ENCODE measurements at places on chromosomes 5 and 9. TPM values are rescaled to one million over a fixed set of nuclear protein-coding genes. Genes with fewer than 3 reads are reported as not detected.

GRCh38 chr5:59193616-59194319 is 610.9 kb downstream of the RAB3C start:
- H3K4me3 ChIP-seq = no peak overlapping the region
- no peaks in the 10 kb centered on the region for H3K27me3 ChIP-seq
- no peak overlapping the region for H3K27ac ChIP-seq
- H3K4me1 ChIP-seq = no peaks in the 10 kb centered on the region
- H3K36me3 ChIP-seq = no peaks in the 10 kb centered on the region

DNA sequence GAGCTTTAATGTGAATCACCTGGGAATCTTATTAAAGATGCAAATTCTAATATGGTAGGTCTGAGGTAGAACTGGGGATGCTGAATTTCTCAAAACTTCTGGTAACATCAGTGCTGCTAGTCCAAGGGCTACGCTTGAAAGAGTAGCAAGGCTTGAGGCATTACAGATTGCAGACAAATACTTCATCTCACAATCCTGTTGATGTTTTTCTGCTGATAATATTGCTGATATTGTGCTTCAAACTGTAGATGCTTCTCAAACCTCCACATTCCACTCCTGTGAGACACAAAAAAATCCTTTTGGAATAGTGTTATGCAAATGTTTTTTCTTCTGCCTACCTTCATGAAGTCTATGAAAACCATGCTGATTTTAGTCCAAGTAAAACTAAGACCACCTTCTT is 139.5 kb downstream of the SAXO1 start:
- no peaks in the 10 kb centered on the region for H3K27me3 ChIP-seq
- no peak for DNase-seq
- H3K27ac ChIP-seq = no peak overlapping the region
- no peaks in the 10 kb centered on the region for H3K4me1 ChIP-seq
- H3K4me3 ChIP-seq = no peak overlapping the region

- no peaks in the 10 kb centered on the region for H3K36me3 ChIP-seq
- DNase-seq = no peak
- H3K4me3 ChIP-seq = peak overlapping the region; percentile 88
Measured at GRCh38 chr5:127518319-127518621, 830 bp downstream of the PRRC1 start.

Gene TESK1
- total RNA-seq = 70.2 TPM

Gene HMMR
- total RNA-seq = not detected

Gene GFPT2
- 25.2 TPM for total RNA-seq

GRCh38 chr9:120683150-120683549 is 31.1 kb downstream of the MEGF9 start:
- DNase-seq = no peak
- H3K4me1 ChIP-seq = no peaks in the 10 kb centered on the region
- no peaks in the 10 kb centered on the region for H3K36me3 ChIP-seq
- no peak overlapping the region for H3K4me3 ChIP-seq

Gene ERBIN
- total RNA-seq = 12.0 TPM

GRCh38 chr5:67530609-67531255 is 334.1 kb upstream of the CD180 start:
- H3K4me3 ChIP-seq = no peak overlapping the region
- H3K27me3 ChIP-seq = no peaks in the 10 kb centered on the region
- H3K27ac ChIP-seq = no peak overlapping the region
- H3K36me3 ChIP-seq = no peaks in the 10 kb centered on the region
- no peaks in the 10 kb centered on the region for H3K4me1 ChIP-seq
- DNase-seq = no peak

- H3K4me1 ChIP-seq = no peaks in the 10 kb centered on the region
- H3K27me3 ChIP-seq = no peaks in the 10 kb centered on the region
- H3K36me3 ChIP-seq = no peaks in the 10 kb centered on the region
- DNase-seq = no peak
- H3K4me3 ChIP-seq = no peak overlapping the region
Measured at GRCh38 chr9:20205821-20206220, 416.5 kb downstream of the MLLT3 start.

Gene MAMDC4
- 5.0 TPM for total RNA-seq

Gene LHX3
- not detected for total RNA-seq

- no peak for DNase-seq
- H3K27ac ChIP-seq = no peak overlapping the region
- peaks cover 57% of the 10 kb centered on the region for H3K36me3 ChIP-seq
- no peaks in the 10 kb centered on the region for H3K4me1 ChIP-seq
- no peak overlapping the region for H3K4me3 ChIP-seq
Measured at GRCh38 chr9:135821733-135822373, 85.5 kb downstream of the CAMSAP1 start.

DNA sequence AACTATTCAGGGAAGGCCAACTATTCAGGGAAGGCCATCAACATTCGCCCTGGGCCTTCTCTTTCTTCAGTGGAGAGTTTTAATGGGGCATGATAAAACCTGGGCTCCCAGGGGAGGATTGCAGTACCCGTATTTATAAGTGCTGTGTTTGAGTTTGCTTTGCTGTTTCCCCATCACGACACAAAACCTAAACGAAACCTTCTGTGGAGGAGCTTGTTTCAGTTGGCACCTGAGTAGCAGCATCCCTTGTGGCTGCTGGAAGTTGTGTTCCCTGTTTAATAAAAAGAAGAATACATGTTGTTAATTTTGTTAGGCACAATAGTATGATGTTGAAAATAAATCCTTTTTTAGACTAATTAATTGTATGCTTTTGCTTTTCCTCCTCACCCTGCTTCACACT is 8.3 kb downstream of the WDR31 start:
- H3K36me3 ChIP-seq = no peaks in the 10 kb centered on the region
- no peak overlapping the region for H3K27ac ChIP-seq
- H3K27me3 ChIP-seq = no peaks in the 10 kb centered on the region

DNA sequence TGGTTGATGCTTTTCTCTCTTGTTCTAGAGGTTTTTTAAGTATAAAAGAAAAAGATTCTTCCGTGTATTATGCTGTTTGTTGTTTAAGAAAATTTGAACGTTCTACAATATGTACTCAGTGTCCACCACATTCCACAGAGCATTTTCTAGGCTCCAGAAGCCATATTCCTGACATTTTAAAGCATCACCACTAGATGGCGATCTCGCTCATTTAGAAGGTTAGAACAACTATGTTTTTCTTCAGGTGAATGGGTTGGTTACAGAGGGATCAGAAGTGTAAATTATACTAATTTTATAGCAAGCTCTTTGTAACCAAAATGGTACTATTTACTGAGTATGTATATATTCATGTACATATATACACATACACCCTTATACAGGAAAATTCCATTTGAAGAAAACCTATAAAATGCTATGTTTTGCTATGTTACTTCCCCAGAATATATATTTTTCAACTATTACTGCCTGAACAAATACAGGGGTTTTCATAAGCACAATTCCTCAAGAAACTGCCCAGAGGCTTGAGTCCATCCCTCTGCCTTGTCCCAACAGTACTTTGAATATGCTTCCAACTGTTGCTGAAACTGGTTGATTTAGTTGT is 284.3 kb downstream of the CCDC171 start:
- H3K36me3 ChIP-seq = no peaks in the 10 kb centered on the region
- H3K27me3 ChIP-seq = no peaks in the 10 kb centered on the region
- no peak for DNase-seq
- H3K4me1 ChIP-seq = no peaks in the 10 kb centered on the region

Gene BAAT
- 0.53 TPM for total RNA-seq

Gene FGFR4
- total RNA-seq = 0.85 TPM

DNA sequence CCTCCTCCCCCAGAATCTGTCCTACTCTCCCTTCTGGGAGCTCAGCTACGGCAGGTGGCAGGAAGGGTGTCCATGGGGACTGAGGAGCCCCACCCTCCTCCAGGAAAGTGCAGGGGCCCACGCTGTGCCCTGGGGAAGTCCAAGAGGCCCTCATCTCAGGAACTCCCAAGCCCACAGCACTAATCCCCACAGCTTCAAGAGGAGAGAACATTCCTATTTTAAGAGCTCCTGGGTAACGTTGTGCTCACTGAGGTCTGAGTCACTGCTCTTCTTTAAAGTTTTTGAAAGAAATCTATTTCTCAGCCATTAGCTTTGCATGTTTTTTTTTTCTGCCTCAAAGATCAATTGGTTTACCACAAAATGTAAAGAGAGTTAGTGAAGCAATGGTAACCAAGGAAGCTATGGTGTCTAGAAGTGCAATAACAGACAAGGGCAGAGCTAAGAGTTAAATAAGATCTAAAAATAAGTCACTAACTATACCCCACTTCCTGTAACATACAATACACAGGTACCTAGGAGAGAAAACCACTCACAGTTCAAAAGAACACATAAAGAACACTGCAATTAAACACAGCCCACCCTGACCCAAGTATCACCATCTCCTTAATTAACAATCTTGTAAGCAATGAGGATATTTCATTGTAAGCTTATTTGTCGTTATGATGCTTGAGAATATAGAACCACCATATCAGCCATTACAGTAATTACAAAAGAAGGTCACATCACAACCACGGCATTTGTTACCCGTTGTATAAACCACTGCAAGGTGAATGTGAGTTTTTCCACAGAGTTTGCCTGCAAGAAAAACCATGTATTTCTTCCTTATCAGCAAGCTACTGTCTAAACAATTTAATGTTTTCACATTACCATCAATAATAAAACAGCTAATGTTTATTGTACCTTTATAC is 382.3 kb upstream of the SLC30A5 start:
- no peak overlapping the region for H3K4me3 ChIP-seq
- no peak for DNase-seq
- H3K27ac ChIP-seq = no peak overlapping the region
- no peaks in the 10 kb centered on the region for H3K4me1 ChIP-seq
- no peaks in the 10 kb centered on the region for H3K36me3 ChIP-seq

GRCh38 chr9:22740781-22741180 is 294.2 kb downstream of the DMRTA1 start:
- H3K27me3 ChIP-seq = no peaks in the 10 kb centered on the region
- no peak overlapping the region for H3K4me3 ChIP-seq
- no peaks in the 10 kb centered on the region for H3K36me3 ChIP-seq
- no peak overlapping the region for H3K27ac ChIP-seq

DNA sequence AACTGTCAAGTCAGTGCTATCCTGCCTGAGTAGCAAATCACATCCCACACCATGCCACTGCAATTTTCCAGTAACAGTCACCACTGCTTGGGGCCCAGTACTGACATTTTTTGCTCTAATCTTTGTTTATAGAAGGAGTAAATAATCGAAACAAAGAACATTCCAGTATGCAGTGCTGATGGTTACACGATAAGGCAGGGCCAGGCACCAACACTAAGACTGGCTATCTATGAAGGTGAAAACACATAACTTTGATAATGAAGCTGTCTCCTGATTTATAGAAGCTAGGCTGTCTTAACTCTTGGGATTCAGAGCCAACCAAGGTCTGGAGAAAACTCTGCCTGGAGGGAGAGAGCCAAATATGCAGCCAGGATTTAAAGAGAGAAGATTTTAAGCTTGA is 365.3 kb downstream of the BNC2 start:
- peaks cover 2% of the 10 kb centered on the region for H3K4me1 ChIP-seq
- H3K27ac ChIP-seq = peak overlapping the region; percentile 54
- no peak overlapping the region for H3K4me3 ChIP-seq
- no peaks in the 10 kb centered on the region for H3K27me3 ChIP-seq
- no peaks in the 10 kb centered on the region for H3K36me3 ChIP-seq
- no peak for DNase-seq

GRCh38 chr5:154287136-154287535 is 96.6 kb downstream of the GALNT10 start:
- peak overlapping the region; percentile 87 for H3K27ac ChIP-seq
- peak; percentile 79 for DNase-seq
- H3K27me3 ChIP-seq = no peaks in the 10 kb centered on the region
- H3K4me1 ChIP-seq = no peaks in the 10 kb centered on the region
- H3K4me3 ChIP-seq = no peak overlapping the region

GRCh38 chr5:146001544-146002190 is 65.3 kb downstream of the SH3RF2 start:
- DNase-seq = no peak
- no peak overlapping the region for H3K4me3 ChIP-seq
- no peak overlapping the region for H3K27ac ChIP-seq
- no peaks in the 10 kb centered on the region for H3K4me1 ChIP-seq
- H3K36me3 ChIP-seq = no peaks in the 10 kb centered on the region
- no peaks in the 10 kb centered on the region for H3K27me3 ChIP-seq

Gene IFNA1
- total RNA-seq = not detected

DNA sequence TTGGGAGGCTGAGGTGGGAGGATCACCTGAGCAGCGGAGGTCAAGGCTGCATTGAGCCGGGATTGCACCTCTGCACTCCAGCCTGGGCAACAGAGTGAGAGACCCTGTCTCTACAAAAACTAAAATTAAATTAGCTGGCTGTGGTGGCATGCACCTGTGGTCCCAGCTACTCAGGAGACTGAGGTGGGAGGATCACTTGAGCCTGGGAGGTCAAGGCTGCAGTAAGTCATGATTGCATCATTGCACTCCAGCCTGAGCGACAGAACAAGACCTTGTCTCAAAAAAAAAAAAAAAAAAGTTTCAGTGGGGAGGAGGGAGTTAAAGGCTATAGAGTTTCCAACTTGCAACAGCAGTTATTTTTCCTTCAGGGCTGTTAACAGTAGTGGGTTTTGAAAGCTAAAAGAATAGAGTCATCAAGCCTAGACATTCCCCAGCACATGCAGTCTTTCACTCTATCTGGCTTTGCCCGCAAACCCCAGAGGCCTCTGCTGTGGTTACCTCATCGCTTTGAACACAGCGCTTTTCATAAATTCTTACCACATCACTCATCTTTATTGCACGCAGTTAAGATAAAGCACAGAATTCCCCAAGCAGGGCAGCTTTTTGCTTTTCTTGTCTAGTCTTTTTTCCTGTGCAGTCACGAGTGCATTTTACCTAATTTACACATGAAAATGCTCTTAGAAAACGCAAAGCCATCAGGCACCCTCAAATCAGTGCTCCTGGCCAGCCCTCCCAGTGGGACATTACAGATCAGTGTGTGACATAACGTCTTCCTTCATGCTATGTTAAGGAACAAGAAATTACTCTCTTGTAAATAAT is 8.7 kb upstream of the SLC2A8 start:
- H3K4me1 ChIP-seq = peaks cover 5% of the 10 kb centered on the region
- H3K4me3 ChIP-seq = no peak overlapping the region
- no peaks in the 10 kb centered on the region for H3K27me3 ChIP-seq
- peak; percentile 71 for DNase-seq

DNA sequence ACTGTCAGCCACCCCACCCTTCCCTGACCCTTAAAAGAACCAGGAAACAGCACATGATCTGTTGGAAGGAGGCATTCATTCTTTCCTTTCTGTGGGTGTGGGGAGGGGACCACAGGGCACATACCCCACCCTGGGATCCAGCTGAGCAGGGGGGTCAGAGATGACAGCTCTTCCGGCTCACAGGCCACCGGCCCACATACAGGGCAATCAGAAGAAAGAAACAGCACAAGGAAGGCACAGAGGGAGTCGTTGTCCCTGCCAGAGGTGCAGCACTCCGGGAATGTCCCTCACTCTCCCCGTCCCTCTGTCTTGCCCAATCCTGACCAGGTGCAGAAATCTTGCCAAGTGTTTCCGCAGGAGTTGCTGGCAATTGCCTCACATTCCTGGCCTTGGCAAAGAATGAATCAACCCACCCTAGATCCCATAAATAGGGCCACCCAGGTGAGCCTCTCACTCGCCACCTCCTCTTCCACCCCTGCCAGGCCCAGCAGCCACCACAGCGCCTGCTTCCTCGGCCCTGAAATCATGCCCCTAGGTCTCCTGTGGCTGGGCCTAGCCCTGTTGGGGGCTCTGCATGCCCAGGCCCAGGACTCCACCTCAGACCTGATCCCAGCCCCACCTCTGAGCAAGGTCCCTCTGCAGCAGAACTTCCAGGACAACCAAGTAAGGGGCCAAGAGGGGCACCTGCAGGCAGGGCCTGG is at the start of gene LCN2:
TSS of gene LCN2 (plus strand) at position 453 of the 701 bp plus-strand sequence. CDS start at position 526, 73 bp downstream.
- no peak within 1 kb of the TSS for H3K27ac ChIP-seq
- H3K4me1 ChIP-seq = no peaks in the 10 kb centered on the region
- no peak within 1 kb of the TSS for H3K4me3 ChIP-seq
- H3K36me3 ChIP-seq = no peaks in the 10 kb centered on the region

Gene PDGFRB
- 341 TPM for total RNA-seq
